ENCODE measurements at places on chromosomes 1 and 21.

DNA sequence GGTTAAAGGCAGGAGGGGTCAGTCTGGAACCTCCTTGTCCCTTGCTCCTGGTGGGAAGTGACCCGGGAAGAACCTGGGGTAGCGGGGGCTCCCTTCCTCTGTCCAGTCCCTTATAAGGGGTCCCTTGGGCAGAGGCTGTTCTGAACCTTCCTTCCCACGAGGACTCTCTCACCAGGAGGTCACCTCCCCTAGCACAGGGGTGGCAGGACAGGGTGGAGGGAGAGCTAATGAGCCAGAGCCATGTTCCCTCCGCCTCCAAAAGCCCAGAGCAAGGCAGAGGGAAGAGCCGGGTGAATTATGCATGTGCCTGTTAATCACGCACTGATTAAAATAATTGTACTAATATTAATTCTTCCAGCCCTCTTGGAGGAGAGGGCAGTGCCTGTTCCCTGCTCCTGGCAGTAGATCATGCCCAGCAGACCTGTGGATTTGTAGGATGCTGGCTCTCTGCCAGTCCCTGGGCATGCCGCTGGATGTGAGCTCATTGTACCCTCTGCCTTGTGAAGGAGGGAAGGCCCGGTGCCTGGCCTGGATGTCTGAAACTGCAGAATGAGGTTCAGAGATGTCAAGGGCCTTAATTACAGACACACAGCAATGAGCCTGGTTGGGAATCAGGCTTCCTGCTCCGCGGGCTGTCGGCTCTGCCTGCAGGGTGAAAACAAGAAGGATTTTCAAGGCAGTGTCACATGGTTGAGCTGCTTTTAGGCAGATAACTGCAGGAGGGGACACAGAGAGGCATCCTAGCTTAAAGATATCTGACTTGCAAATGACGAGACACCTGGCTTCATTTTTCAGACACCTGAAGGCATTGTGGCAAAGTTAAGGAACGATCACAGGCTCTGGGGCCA, 68.2 kb downstream of the IGSF21 start:
- peak; percentile 79 for DNase-seq

GRCh38 chr1:51263147-51263877, 27.2 kb downstream of the RNF11 start:
- DNase-seq: no peak

- DNase-seq: peak; percentile 13
Measured at GRCh38 chr1:117605164-117605773, 579 bp upstream of the TENT5C start.

DNA sequence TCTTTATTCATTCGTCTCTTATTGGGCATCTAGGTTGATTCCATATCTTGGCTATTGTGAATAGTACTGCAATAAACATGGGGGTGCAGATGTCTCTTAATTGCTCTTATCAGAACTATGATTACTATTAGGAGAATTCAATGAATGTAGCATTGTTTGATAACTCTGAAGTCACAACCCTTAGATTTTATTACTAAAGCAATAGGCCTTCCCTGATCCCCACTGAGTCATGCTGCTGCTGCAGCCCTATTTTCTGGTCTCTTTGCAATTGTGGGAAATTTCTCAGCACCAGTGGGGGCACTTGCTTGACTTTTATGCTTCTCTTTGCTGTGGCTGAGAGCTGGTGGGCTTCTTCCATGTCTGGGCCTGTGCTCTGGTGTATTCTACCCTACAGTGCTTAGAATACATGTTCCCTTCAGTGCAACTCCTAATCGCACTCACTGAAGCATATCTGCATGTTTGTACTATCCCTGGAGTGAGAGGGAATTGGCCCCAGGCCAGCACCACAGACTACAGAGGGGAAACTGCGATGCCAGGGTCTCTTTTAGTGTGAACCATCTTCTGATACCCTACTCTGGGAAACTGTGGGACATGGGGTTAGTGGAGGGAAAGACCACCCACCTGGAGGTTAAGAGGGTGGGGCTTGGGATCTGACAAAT, 52.2 kb upstream of the ROR1 start:
- no peak for DNase-seq

DNA sequence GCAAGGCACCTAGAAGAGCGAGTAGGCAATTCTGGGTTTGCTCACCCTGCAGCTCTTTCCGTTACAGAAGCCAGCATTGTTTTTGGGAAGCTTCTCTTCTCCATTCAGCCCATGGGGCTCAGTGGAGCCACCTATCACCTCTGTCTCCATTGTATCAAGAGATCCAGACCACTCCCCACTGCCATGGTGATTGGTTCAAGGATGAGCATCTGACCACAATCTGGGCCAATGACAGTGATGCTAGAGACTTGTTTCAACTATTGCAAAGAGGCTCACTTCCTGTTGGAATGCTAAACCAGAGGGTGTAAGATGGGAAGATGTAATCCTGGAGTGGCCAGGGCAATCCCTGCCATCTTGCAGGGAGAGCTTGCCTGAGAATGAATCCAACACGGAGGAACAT, 6.6 kb downstream of the SPATA21 start:
- DNase-seq: peak; percentile 76

- peak; percentile 42 for DNase-seq
Measured at GRCh38 chr1:37954316-37954971, 7.6 kb upstream of the INPP5B start.

- no peak for DNase-seq
Measured at GRCh38 chr1:116139592-116140134, 28.5 kb downstream of the MAB21L3 start.

- no peak for DNase-seq
Measured at GRCh38 chr1:203116091-203116820, 11.3 kb upstream of the ADORA1 start.

- no peak for DNase-seq
Measured at GRCh38 chr1:2955652-2956051, 65.6 kb upstream of the ACTRT2 start.

GRCh38 chr1:176938375-176938774, 226.1 kb downstream of the ASTN1 start:
- DNase-seq: no peak

DNA sequence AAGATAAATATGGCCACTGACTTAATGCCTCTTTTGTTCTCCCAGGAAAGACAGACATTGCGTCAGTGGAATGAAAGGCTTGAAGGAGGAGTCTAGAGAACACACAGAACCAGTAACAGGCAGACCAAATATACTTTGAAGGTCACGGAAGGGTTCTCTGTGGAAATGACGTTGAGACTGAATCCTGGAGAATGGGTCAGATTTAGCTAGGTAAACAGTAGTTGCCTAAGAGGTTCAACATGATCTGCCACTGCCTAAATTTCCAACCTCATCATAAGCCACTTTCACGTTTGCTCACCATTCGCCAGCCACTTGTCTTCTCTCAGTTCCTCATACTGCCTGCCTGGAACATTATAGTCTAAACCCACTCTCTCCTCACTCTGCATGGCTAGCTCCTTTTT, 20.5 kb downstream of the PLA2G4A start:
- no peak for DNase-seq

DNA sequence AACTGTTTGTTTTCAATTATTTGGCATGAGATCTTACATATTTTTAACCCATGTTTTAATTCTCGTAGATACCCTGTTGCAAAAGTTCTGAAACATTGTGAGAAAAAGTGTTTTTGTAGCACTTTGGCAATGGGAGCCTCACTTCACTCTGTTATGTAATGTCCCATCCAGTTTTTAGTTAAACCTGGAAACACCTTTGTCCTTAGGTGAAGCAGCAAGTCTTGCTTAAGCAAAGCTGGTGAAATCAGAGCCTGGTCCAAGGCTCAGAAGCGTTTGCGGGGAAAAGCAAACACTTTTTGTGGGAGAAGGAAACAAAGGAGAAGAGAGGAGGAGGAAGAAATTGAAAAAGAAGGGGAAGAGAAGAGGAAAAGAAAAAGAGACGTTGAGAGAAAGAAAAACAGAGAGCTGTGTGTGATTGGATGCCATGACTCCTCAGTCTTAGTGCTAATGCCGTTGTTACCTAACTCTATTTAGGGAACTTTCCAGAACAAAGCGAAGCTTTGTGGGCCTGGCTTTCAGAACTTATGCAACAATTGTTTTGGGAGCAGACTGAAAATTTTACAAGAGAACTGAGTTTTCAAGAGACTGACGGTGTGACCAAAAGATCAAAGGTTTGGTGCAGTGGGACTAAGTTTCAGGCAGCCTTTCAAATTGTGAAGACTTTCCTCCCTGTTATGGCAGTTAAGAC, 93.1 kb downstream of the NTMT2 start:
- no peak for DNase-seq

DNA sequence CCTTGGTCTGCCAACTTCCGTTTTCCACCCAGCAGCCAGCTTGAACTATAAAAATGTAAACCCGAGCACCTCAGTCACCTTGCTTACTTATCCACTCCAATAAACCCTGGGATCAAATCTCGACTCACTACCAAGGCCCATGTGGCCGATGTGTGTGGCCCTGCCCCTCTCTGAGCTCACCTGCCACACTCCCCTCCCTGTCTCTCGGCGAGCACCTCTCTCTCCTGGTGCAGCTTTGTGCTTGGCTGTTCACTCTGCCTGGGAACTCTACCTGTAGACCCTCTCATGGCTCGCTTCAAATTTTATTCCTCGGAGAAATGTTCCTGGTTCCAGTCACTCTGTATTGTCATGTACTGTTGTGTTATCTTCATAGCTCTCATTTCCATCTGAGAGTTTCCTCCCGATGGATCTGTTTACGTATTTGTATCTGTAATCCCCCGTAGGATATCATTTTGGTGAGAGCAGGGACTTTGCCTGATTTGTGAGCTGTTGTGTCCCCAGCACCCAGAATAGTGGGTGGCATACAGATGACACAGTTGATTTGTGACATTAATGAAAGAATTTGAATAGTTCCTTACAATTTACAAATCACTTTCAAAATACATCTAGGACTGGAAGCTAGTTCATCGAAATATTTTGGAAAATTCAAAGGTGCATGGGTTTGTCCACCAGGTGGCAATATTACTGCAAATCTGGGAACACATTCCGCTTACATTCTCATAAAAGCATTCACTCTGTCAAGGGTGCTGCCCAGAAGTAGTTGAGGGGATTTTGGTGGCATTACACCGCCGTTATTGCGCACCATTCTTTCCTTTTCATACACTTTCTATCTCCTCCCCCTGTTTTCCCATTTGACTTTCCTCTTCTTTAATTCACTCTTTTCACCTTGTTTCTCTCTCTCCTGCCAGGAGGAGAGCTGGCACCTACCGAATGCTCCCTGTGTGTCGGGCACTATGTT, 95.3 kb downstream of the ABCA4 start:
- peak; percentile 67 for DNase-seq

- DNase-seq: no peak
Measured at GRCh38 chr1:58487002-58487401, 59.5 kb downstream of the OMA1 start.

DNA sequence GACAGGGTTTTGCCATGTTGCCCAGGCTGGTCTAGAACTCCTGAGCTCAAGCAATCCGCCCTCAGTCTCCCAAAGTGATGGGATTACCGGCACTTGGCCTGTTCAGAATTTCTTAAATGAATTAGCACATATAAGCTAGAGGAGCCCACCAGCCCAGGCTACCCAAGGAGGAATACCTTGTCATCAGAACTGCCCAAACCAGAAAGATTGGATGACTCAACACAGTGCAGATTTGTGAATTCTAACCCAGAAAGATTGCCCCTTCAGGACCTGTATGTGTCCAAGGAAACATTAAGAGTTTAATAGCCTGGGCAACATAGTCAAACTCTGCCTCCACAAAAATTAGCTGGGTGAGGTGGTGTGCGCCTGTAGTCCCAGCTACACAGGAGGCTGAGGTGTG, 14.0 kb upstream of the LIN9 start:
- no peak for DNase-seq

DNA sequence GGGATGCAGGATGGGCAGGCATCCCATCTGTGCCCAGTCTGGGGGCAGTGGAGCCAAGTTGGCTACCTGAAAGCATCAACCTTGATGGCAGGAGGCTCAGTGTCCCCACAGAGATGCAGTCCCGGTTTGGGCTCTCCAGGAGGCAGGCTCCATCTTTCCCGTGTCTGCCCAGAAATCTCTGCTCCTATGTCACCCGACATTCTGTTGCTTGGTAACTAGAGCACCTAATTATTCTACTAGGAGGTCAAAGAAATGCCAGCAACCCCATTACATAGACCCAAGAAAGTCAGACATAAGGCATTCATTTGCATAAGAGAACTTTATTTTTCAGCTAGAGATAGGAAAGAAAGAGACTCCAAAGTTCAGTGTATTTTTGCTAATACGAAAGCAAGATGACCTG, 100.3 kb upstream of the BACE2 start:
- no peak for DNase-seq

DNA sequence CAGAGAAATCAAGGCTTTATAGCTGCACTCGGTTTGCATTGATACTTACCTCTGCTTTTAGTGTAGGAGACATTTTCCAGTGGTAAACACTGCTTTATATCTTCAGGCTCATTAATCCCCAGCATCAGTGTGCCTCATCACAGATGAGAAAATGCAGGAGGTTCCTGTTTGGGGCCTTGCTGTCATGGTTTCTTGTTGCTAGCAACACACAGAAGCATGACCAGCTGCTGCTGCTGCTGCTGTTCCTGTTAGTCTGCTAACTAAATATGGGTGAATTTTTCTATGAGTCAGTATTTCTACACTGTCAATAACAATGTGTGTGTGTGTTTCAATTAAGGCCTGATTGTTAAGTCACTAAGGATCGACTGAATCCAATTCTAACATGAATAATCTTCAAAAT, 85.8 kb upstream of the RGS1 start:
- peak; percentile 65 for DNase-seq

GRCh38 chr1:168437821-168438220, 106.0 kb downstream of the XCL2 start:
- no peak for DNase-seq

All from mesendoderm (in vitro differentiated cells).